NCI-H446 (cell line): ENCODE measurements at places on chromosomes 12 and 14.

GRCh38 chr14:24991288-24991687, 58.7 kb downstream of the STXBP6 start:
- DNase-seq, result no peak

DNA sequence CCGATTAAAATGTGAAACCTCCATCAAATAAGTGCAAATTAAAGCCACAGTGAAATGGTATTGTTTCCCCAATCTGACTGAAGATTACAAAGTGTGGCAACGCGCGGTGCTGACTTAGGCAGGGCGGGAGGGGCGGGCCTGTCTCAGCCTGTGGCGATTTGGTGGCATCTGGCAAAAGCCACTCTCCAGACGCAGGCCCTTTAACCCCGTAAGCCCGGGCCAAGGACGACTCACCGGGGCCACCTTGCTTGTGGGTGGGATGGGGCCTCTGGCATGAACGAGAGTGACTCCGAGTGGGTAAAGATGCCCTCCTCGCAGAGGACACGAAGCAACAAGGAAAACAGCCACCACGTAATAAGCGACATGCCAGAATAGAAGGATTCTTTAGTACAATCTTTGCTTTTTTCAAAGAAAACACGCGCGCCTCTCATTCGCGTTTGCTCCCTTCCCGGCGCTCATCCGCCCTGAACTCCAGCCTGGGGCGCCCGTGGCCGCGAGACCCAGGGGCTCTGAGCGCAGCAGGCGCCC, 815 bp downstream of the DEGS2 start:
- DNase-seq, result no peak

DNA sequence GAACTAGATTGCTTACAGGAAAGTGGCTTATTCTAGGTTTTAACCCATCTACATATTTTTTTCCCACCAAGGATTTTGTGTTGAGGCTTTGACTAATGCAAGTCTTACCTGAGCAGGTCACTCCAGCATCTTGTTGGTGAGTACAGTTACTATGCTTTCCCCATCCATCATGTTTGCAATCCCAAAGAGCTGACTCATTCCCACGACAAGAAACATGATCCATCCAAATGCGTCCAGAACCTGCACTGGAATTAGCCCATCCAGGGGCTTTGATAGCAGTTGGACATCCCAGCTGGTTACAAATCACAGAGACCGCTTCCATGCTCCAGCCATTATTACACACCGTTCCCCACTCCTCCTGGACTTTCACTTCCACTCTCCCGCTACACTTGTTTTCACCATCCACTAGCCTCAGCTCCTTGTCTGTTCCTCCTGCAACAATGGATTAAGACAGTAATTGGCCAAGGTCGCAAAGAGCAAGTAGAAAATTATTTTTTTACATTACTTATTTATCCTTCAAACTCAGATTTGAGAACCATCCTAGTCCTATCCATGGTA, 2.5 kb downstream of the CD163 start:
- no peak for DNase-seq

DNA sequence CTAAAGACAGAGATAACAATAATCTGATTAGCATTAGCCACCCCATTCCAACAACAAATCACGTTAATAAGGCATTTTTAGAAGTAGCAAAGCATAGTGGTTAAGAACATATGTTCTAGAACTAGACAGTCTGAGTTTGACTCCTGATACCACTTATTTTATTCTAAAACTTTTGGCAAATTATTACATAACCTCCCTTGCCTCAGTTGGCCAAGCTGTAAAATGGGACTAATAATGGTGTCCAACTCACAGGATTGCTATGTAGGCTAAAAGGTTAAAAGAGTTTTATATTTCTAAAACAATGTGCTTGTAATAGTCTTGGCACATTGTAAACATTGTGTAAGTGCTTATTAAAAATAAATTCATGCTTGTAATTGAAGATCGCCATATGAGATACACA, 124.7 kb upstream of the FGD4 start:
- no peak for DNase-seq
